NCI-H69 (cell line): ENCODE measurements at places on chromosomes 6 and 20.
A peak's percentile ranks its signal among the peaks of the same experiment; 100 is the strongest.

GRCh38 chr20:8608470-8608869 lies 460.4 kb upstream of the PLCB4 start:
- no peak for DNase-seq

DNA sequence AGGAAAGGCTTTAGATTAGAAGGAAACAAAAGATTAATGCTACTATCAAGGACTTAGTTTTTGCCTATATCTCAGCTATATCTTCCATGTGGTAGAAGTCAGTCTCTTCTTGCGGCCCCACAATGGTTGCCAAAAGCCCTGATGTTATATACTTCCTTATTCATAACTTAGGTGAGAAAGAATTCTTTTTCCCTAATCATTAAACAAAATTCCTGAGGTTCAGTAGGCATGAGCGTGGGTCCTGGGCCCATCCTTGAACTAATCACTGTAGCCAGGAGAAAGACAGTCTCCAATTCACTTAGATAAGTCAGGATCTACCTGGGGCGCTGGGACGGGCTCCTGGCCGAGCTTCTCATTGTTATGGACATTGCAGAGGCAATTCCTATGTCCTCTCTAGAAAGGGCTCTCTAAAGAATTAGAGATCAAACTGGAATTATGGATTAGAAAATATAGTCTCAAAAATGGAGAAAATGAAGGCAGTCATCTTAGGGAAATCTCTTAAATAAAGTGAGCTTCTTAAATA lies 134.3 kb downstream of the KIF6 start:
- no peak for DNase-seq

DNA sequence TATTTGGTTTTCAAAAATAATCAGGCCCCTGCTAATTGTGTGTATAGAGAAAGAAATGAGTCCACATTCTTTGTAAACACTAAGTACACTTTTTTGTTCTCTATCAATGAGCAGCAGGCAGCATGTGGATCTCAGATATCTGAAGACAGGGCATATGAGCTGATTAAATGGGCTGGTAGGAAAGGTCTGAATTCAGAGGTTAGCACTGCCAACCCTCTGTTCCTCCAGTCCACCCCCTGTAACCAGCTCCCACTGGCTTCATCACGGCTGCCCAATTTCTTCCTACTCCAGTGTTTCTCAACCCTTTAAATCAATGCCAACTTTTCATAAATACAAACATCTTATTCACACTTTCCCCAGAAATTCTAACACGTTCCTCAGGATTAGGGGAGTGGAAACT lies 128.5 kb downstream of the TPBG start:
- peak; percentile 95 for DNase-seq

DNA sequence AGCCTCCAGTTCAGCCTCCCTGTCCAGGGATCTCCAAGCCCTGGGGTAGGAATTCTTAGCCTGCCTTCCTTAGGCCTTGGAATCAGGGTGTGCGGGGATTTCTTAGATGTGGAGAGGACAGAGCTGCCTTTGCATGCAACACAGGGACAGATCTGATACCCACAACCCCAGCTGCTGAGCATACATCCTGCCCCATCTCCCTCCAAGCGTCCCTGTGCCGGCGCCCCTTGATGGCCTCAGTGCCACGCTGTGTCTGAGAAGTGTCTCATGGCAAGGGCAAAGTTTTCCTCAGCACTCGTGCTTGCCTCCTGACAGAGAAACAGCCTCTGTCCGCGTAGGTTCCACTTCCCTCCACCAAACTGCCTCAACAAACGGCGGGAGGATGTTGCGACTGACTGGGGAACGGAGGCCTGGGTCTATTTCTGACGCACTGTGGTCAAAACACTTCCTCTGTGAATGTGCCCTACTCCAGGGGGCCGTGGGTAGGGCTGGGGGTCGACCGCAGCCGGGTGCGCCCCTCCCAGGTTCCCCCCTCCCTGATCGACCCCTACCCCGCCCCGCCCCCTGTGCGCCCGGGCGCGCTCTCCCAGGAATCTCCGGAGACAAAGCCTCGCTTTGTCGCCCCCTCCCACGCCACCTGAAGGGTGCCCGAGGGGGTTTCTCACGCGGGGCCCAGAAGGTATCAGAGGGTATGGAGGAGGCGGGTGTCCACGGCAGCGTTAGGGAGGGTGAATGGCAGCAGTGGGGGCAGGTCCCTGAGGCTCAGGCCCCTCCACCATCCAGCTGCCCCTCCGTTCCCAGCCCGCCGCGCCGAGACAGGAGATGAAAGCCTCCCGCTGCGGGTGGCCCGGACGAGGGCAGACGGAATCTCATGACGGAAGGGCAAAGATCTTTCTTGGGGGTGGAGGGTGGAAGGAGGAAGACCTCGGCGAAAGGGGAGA lies 806 bp downstream of the MICAL1 start:
- DNase-seq, result peak; percentile 59

- no peak for DNase-seq
These were observed 18.0 kb upstream of the BHLHE23 start for GRCh38 chr20:63024573-63025392.

GRCh38 chr6:170157567-170158218 lies 133.2 kb downstream of the DLL1 start:
- DNase-seq, result no peak

- DNase-seq, result no peak
These were observed 53.7 kb upstream of the SLCO4A1 start for GRCh38 chr20:62588458-62589149.

DNA sequence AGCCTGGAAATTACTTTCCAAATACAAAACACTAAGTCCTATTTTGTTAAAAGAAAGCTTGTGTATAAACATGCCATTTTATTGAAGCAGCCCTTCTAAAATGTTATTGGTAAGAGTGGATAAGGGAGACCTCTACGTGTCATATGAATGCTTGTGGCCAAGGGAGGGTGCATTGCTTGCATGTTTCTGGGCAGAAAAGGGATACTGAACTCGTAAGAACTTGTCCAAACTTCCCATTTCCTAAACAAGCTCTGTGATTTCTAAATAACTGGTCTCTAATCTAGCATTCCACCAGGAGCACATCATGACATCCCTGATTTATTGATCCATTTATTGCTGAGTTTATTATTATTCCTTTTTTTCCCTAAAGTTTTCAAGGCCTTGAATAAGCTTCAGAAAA lies 474.1 kb downstream of the CD109 start:
- DNase-seq, result no peak

DNA sequence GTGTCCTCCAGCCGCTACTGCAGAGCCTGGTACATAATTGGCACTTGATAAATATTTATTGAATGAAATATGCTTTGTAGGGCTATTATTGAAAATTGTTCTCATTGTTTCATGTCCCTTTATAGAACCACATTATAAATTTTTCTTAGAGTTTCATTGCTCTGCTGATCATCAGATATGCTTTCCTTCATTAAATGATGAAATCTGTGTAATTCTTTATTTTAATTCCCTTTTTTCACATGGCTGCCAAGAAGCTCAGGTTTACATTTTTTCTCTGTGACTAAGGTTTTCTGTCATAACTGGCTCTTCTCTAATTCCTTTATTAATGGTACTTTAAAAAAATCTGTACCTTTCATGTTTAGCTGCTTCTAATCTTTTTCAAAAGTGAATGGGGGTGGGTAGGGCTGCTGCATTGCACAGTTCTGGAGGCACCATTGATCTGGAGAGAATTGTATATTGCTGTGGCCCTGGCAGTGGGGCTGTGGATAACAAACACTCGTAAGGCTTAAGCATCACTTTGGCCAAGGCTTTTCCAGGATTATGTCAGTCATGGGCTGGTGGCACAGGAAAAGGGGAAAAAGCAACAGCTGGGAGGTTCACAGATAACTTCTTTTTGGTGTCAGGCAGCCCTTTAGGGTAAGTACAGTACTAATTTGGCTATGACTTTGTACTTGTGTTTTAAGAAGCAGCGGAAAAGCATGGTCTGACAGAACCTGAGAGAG lies 43.8 kb downstream of the ARFGEF2 start:
- DNase-seq, result no peak

- peak; percentile 98 for DNase-seq
These were observed 206.5 kb downstream of the TPBG start for GRCh38 chr6:82570083-82570482.

DNA sequence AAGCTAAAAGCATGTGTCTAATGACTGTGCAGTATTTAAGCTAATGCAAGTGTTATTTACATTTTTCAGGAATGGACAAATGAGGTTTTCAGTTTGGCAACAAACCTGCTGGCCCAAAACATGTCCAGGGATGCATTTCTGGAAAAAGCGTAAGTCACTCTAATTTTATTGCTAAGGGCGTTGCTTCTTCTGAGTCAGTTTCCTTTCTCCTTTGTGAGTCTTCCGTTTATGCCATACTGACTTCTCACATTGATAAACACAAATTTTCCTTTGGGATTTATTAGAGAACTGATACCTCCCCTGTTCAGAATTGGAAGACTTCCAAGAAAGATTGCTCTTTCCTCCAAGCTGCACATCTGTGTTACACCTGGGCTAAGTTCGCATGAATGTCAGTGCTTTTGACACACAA lies 422.9 kb upstream of the PLCB4 start:
- peak; percentile 86 for DNase-seq

GRCh38 chr6:30612687-30613248 lies 4.3 kb downstream of the PPP1R10 start:
- DNase-seq, result peak; percentile 16

GRCh38 chr6:137848672-137849071 lies 18.4 kb upstream of the TNFAIP3 start:
- DNase-seq, result no peak

GRCh38 chr6:74757813-74758212 lies 448.0 kb downstream of the COL12A1 start:
- no peak for DNase-seq

GRCh38 chr6:43075670-43076463 lies at the start of gene PTK7:
Gene PTK7 (plus strand): TSS chr6:43076314. CDS start chr6:43076489, 175 bp downstream.
- DNase-seq, result peak; percentile 96

- DNase-seq, result no peak
These were observed 579.6 kb upstream of the MAN1A1 start for GRCh38 chr6:119929121-119929520.
